ENCODE measurements at places on chromosomes 12 and 14.

DNA sequence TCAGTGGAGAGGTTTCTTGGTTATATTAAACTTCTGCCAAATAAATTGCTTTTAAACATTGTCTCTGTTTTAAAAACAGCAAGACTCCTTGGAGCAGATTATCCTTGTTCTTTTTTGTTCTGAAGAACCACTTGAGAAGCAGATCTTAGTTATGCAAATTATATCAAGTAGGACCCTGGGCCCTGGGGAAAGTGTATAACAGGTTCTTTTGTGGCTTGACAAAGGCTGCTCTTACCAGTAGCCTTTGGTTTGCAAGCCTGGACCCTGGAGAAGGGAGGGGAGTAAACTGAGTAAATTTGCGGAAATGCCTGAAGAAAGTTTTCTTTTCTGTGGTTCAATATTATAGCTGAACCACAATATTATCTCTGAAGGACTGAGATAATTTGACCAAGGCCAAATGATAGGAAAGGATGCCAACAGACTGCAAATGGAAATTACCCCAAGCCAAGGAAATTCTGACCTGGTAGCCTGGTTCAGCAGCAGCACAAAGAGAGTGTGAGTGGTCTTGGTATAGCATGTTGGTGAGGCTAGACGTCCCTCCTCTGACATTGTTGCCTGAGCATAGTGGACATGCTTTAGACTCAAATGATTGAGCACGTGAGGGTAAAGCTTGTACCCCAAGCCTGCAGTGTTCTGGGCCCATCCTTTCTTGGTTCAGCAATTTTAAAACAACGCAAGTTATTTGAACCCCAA, 30.4 kb upstream of the SIX1 start:
- no peak for DNase-seq

GRCh38 chr14:61192989-61193388, 88.1 kb downstream of the TMEM30B start:
- no peak for DNase-seq

DNA sequence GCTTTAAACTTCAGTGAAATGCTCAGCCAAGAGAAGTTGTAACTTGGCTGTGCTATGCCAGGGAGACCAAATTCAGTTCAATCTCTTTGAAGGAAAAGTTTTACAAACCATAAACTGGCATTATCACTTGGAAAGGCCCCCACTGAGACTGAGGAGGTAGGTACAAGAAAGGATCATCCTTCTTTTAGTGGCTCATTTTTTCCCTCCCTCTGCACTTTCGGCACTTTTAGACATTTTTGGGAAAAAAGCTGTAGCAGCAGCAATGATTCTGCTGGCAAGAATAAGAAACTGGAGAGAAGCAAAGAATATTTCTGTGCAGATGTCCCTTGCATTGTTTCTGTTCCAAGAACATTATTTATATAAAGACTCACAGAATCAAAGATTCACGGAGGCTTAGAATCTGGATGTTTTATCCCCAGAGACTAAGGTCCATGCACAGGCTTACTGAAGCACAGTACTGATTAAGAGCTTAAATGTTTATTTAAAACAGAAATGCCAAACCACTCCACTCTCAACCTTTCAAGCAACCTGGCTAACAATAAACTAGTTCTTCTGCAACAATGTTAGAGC, 12.3 kb downstream of the ZC2HC1C start:
- no peak for DNase-seq

- DNase-seq, result no peak
Measured at GRCh38 chr12:68304626-68305025, 27.5 kb downstream of the MDM1 start.

Data from activated T-helper 1 cell treated with anti-CD3 and anti-CD28 coated beads, Interleukin-2, amount 50 U/mL, for 16 hours (primary cell).